ENCODE measurements at places on chromosomes 16 and 17.

GRCh38 chr17:15462976-15463772 is 4.2 kb downstream of the CDRT4 start:
- DNase-seq: no peak

DNA sequence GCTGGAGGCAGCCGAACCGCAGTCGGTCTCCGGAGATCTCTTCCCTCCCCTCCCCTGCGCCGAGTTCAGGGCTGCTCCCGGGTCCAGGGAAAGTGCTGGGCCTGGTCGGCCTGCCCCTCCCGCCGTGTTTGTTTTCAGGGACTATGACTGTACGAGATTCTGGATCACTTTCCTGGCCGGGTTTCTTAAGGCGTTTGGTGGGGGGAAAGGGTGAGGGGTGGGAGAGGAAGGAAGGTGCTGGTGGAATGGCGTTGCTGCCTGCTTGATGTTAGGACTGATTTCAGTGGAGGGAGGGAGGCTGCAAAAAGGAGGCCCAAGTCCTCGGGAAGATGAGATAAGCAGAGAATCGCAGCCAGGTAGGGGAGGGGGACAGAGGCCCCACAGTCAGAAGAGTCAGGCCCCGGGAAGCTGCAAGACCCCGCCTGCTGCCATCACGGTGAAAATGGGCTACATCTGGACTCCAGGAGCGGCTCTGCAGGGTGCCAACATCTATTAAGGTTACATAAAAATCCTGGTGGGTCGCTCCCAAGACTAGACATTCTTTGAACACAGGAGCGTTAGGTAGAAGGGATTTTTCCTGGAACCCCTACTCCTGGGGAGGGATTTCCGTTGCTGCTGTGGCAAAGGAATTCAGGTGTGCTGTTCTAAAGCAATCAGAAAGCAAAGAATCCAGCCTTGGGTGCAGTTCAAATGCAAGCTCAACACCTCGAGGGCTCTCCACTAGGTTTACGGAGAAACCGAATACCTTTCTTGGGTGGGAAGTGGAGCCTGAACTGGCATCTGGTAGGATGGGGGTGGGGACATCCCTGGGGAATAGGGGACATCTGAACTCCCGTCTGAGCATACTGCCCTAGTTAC is 1.2 kb downstream of the ARHGAP44 start:
- no peak for DNase-seq

GRCh38 chr17:61349350-61349749 is 50.3 kb upstream of the TBX2 start:
- DNase-seq: no peak

DNA sequence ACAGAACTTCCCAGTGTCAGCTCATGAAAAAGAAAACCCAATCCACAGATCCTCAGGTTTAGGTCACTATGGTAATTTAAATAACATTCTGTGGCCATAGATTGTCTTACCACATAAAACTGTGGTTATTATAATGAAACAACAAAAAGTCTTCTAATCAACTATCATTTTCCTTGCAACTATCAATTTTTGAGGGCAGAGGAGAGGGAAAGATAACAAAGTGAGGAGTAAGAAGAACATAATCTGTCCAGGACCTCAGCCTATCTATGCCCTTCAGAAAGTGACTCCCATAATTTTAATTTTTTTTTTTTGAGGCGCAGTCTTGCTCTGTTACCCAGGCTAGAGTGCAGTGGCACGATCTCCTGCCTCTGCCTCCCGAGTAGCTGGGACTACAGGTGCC is 4.0 kb upstream of the GGNBP2 start:
- no peak for DNase-seq

DNA sequence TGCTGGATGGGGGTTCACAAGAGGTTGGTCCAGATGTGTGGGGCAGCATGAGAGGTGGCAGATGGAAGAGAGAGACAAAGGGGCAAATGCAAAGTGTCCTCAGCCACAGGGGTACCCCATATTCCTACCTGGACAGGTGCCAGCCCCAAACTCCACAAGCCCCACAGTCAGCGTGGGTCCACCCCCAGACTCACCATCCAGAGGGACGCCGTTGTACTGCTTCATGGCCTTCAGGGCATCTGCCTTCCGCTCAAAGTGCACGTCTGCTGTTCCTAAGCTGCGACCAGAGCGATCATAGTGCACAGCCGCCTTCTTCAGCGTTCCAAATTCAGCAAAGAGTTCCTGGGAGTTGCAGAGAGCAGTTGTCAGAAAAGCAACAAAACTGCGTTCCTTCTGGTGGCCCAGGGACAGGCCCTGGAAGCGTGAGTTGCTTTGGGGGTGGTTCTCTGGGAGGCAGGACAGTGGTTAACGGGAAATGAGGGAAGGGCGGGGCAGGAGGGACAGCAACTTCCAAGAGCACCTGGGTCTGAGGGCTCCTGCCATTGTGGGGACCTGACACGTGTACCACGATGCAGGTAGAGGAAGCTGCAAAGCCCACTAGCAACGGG is 2.3 kb downstream of the ALYREF start:
- DNase-seq: no peak

GRCh38 chr17:38746004-38746848 is 1.9 kb downstream of the PCGF2 start:
- DNase-seq: no peak

DNA sequence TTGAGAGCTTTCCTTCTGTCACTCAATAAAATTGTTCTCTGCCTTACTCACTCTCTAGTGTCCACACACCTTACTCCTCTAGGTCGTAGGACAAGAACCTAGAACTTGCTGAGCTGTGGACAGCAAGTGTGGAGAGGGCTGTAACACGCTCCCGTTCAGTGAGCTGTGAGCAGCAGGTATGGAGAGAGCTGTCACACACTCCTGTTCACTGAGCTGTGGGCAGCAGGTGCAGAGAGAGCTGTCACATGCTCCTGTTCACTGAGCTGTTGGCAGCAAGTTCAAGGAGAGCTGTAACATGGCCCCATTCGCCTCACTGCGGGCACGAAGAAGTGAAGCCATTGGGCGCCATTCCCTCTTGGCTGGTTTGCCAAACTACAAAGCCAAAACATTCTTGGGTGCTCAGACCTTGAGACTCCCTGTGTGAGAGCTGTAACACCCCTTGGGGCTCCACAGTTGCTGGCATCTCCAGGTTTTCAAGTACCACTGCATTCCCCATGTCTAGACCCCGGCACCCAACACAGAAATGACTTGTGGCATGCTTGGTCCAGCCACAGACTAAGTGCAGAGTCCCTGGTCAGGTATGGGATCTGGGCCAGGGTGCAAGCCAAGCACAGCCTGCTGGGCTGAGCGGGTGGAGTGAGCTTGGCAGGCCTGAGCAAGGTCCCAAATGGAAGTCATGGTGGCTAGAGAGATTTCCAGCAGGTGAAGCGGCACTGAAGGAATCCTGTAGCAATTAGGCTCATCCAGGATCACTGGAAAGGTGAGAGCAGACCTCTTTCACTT is 608.0 kb upstream of the CDH8 start:
- DNase-seq: no peak

DNA sequence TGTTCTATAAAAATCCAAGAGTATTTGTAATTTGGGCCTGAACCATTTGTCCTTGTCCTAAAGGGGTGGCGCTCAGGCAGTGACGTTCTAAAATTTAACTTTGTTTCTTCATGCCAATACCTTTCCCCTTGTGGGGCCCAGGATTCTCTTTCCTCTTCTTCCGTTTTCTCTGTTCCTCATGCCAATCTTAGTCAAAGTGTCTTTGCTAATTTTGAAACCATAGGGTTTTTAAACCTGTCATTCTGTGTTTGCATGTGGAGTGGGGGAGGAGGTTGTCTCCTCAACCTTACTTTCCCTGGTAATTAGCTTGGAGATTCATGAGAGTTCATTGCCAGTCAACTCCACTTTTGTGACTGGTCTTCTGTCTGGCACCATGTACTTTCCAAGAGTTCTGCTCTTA is 337.1 kb downstream of the MAF start:
- no peak for DNase-seq

GRCh38 chr17:35584061-35584460 is 3.1 kb upstream of the AP2B1 start:
- DNase-seq: no peak

DNA sequence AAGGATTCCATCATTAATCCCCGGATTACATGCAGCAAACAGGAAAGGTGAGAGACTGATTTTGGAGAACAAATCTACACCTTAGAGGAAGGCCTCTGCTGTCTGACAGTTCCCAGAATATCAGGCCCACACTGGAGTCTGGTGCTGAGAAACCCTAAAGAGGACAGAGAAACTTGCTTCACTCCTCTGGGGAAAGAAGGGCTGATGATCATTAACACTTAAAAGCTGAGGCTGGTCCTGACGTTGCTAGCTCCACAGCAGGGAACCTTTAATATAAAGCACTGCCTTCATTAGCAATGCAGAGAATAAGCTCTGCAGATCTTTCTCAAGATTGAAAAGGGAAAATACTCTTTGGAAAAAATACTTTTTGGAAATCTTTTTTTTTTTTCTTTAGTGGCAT is 1472.4 kb upstream of the GOT2 start:
- no peak for DNase-seq

DNA sequence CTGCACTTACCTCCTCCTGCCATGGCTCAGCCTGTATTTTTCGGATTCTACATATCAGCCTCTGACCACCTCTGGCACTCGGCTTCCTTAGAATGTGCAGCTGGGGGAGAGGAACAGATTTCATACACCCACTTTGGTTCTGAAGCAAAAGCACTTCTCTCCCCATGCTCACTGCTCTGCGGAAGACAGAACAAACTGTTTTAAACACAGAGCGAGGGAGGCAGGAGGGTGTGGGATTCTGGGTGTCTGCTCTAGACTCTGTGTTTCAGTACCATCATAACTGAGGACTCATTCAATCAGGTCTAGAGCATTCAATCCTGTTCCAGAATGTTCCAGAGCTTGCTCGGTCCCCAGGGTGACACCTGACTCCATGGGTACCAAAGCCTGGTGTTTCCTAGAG is 239.1 kb downstream of the GRIN2A start:
- no peak for DNase-seq

Data from stimulated activated CD4-positive, alpha-beta T cell treated with anti-CD3 and anti-CD28 coated beads, TNF-alpha, amount 100 ng/mL, for 24 hours (primary cell).